Suprapubic skin (tissue), 4 donors: ENCODE measurements at places on chromosomes 11 and 22. TPM values are rescaled to one million over a fixed set of nuclear protein-coding genes. Genes with fewer than 3 reads are reported as not detected.

GRCh38 chr11:10694486-10695239 lies 1.1 kb upstream of the IRAG1 start:
- no peak for DNase-seq

DNA sequence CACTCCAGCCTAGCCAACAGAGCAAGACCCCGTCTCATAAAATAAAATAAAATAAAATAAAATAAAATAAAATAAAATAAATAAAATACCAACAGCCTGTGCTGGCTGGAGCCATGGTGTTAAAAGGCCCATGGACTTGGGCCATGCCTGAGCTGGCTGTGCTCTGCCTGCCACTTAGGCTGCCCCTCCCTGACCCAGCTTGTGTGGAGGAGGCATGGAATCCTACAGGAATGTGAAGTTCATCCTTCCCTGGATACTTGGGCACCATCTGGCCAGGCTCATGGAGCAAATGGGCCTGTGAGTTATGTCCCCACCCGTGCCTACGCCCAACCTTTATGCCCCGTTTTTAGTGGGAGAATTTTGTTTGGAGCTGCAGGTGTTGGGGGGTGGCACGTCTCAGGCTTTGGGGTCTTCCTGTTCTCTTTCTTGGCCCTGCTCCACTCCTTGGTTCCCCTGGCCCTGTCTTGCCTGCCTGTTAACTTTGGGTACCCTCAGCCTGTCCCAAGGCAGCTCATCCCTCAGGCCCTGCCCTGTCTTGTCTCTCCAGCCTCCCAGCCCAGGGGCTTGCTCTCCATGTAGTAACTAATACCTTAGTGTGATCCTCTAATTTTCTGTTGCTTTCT lies 51.3 kb downstream of the BCR start:
- DNase-seq = no peak

- no peak for DNase-seq
Observed at GRCh38 chr11:125401235-125401634, 94.8 kb downstream of the FEZ1 start.

- DNase-seq = no peak
Observed at GRCh38 chr11:1542267-1542666, 29.8 kb downstream of the DUSP8 start.

GRCh38 chr22:42880815-42881214 lies 23.7 kb upstream of the ARFGAP3 start:
- no peak for DNase-seq

- DNase-seq = no peak
Observed at GRCh38 chr22:50696251-50696798, 23.7 kb downstream of the SHANK3 start.

GRCh38 chr11:95466416-95466815 lies 235.4 kb upstream of the SESN3 start:
- no peak for DNase-seq

DNA sequence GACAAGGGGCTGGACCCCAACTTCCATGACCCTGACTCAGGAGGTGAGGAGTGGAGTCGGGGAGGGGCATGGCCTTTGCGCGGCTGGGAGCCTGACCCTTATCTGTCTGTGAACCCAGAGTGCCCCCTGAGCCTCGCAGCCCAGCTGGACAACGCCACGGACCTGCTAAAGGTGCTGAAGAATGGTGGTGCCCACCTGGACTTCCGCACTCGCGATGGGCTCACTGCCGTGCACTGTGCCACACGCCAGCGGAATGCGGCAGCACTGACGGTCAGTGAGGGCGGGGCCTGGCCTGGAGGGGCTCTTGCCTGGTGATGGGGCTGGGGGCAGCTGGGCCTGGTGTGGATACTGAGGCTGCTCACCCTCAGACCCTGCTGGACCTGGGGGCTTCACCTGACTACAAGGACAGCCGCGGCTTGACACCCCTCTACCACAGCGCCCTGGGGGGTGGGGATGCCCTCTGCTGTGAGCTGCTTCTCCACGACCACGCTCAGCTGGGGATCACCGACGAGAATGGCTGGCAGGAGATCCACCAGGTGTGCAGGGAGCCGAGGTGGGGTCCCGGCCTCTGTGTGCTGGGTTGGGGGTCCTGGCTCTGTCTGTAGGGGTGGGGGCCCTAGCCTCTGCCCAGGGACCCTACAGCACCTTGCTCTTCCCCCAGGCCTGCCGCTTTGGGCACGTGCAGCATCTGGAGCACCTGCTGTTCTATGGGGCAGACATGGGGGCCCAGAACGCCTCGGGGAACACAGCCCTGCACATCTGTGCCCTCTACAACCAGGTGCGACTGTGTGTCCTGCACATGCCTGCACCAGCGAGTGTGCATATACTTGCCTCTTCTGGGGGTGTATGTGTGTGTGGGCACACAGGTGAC lies 6.3 kb downstream of the SHANK3 start:
- DNase-seq = no peak

WT1 gene
- total RNA-seq = not detected

SCGB1A1 gene
- not detected for total RNA-seq
